CD4-positive, alpha-beta memory T cell (primary cell): ENCODE measurements at places on chromosomes 2 and 18. TPM values are rescaled to one million over a fixed set of nuclear protein-coding genes. Genes with fewer than 3 reads are reported as not detected.

Gene RAX
- not detected for polyA plus RNA-seq

Gene SNTG2
- not detected for polyA plus RNA-seq

Gene ASXL3
- not detected for polyA plus RNA-seq

DNA sequence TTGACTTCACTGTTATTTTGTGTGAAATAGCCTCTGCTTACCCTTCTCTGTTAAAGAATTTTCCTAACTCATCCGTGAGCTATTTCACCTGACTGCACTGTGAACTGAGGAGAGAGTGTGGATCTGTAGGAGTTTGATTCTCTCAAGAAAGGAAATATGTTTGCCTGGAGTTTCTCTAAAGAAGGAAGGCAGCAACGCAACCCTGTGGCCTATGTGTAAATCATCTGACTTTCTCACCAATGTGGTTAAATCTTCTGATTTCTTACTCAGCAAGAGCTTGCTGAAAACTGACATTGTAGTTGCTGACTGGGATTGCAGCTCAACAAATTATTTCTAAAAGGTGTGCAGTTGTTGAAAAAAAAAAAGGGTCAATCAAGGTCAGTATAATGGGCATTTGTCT is 153.9 kb upstream of the PELI1 start:
- no peak for DNase-seq

- DNase-seq: no peak
Measured at GRCh38 chr2:54559593-54560145, 103.5 kb downstream of the SPTBN1 start.

- DNase-seq: no peak
Measured at GRCh38 chr18:10476338-10476791, 21.9 kb downstream of the APCDD1 start.
